ENCODE measurements at places on chromosomes 16 and 17.

- no peak for DNase-seq
Observed at GRCh38 chr17:19678581-19679453, 30.3 kb downstream of the ALDH3A2 start.

DNA sequence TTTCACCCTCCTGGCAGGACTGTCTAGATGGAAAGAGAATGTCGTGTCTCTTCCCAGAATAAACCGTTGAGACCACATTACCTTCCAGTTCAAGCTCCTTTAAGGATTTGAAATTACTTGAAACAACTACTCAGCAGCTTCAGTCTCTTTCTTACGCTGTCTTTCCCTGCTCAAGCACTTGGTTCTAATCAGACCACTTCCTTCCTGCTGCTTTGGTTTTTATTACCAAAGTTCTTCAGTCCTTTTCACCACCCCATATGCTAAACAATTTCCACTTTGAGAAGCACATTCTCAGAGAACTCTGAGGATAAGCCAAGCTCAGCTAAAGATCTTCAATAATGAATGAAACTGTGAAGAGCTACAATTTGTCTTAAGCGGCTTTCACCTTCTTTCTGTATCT is 105.4 kb downstream of the STX8 start:
- no peak for DNase-seq

DNA sequence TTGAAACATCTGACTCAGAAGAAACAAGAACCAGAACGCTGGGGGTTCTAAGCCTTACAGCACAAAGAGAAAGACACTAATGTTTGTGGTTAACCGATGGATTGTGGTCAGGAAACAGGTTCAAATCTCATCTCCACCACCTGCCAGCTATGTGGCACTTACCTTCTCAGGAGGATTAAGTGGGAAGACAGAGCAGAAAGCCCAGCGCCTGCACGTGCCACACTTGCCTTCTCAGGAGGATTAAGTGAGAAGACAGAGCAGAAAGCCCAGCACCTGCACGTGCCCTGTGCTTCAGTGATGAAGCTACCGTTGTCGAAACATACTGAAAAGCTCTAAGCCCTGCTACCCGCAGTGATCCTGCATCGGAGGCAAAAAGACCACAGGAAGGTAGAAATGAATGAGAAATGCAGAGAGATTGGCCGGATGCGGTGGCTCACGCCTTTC is 90.6 kb downstream of the NXN start:
- DNase-seq, result no peak

- no peak for DNase-seq
Observed at GRCh38 chr16:83891742-83892141, 7.2 kb upstream of the MLYCD start.

GRCh38 chr17:30238387-30239088 is 3.0 kb upstream of the SLC6A4 start:
- no peak for DNase-seq

GRCh38 chr16:26727848-26728247 is 338.9 kb upstream of the C16orf82 start:
- DNase-seq, result no peak

- DNase-seq, result no peak
Observed at GRCh38 chr17:60327134-60327900, 64.6 kb downstream of the USP32 start.

- DNase-seq, result no peak
Observed at GRCh38 chr16:28513484-28514181, 7.0 kb upstream of the IL27 start.

- no peak for DNase-seq
Observed at GRCh38 chr17:27356091-27356705, 62.3 kb downstream of the WSB1 start.

DNA sequence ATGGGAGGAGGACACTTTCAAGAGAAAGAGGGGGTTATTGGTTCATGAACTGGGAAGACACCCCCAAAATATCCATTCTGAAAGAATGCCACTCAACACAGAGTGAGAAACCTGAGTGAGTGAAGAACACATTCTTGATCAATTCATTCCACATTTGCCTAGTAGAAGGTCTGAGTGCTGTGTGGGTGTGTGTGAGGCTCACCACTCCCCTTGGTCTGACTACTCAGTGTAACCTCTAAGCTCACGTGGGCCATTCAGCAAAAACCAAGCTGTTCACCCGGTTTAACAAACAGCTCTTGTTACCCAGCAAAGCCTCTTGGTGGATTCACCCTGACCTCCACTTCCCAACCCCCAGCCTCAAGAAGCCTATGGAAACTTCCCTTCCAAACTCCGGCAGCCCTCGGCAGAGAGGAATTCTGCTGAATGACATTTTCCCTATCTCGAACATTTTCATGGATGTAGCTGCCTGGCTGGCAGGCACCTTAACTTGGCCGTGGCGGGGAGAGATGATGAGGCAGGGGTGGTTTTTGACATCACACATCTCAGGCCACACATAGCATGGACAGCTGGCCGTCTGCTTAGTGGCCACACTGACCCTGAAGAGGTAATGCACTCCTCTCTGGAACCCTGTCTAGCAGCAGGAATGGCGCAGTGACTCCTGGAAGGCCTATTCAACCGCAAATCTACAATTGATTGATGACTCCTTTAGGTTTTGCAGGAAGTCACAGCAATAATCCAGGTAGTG is 11.6 kb downstream of the ST6GALNAC1 start:
- DNase-seq, result no peak

DNA sequence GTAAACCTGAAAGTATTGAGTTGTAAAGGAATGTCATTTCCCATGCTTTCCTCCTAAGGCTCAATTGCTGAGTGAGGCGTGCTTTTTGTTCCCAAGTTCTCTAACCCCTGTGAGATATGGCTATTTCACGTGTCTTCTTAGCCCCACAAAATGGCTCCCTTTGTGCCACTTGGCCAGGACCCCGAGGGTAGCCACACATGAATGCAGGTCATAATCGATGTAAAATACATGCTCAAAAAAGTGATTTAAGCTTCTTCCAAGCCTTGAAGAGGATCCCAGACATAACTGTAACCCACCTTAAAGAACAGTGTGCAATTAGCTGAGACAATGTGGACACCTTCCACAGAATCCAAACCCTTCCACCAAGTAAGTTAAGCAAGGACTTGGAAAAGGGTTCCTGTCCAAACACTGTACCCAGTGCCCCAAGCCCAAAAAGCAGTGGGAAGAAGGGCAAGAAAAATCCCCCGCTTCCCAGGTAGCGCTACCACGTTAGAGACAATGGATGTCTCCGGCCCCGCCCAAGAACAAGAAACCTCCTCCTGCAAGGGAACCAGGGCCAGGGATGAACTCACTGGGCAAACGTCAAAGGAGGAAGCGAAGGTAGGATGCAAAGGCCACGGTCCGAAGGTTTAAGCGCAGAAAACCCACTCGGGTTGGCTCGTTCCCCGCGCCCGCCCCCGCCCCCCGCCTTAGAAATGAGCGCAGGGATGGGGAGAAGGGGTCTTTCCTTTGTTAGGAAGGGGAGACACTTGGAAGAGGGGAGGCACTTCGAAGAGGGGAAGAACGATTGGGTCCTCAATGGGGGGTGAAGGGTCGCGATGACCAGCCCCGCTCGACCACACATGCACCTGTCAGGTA is 1.2 kb downstream of the JPT1 start:
- no peak for DNase-seq

- no peak for DNase-seq
Observed at GRCh38 chr16:89020068-89020924, 43.3 kb upstream of the CBFA2T3 start.

DNA sequence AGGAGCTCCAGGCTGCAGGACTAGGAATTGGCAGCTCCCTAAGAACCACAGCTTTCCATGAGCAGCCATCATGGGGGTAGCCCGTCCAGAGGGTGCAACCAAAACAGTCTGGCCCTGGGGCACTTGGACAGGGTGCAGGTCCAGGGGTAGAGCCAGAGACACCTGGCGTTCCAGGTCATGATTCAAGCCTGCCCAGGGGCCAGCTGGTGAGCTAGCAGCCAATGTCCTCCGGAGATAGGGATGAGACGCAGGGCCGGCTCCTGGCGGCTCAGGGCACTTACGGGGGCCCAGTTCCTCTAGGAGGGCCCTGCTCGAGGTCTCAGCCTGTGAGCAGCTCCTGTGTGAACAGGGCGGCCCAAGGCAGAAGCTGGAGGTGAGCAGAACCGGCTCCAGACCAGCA is 22.1 kb downstream of the PIEZO1 start:
- no peak for DNase-seq

DNA sequence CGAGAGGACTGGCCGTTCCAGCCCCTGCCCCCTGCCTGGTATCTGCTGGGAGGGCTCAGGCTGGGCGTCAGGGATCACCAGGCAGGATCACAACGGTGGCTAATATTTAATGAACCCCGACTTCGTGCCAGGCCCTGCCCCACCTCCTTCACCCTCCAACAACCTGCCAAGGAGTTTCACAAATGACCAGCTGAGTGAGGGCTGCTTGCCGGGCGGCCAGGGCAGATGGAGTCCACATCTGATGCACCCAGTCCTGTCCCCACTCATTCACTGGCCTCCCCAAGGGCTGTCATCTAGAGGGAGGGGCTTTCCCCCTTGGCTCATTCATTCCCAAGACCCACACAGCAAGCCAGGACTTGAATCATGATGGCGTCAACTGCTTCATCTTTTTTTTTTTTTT is 17.5 kb downstream of the UBALD1 start:
- no peak for DNase-seq

DNA sequence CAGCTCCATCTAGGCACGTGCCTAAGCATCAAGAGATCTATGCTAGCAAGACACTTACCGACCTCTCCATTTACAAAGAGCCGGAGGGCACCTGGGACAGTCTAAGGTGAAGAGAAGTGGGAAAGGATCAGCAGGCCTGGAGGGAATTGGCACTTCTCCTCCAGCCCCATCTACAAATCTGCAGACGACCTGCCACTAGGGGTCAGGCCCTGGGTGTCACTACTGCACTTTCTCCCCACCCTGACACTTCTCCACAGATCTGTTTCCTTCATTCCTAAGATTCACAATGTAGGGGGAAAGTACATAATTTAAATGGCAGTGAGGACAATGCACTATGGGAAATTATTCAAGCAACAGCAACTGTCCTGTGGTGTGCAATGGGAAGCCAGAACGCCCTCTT is 8.1 kb downstream of the MKS1 start:
- DNase-seq, result no peak

DNA sequence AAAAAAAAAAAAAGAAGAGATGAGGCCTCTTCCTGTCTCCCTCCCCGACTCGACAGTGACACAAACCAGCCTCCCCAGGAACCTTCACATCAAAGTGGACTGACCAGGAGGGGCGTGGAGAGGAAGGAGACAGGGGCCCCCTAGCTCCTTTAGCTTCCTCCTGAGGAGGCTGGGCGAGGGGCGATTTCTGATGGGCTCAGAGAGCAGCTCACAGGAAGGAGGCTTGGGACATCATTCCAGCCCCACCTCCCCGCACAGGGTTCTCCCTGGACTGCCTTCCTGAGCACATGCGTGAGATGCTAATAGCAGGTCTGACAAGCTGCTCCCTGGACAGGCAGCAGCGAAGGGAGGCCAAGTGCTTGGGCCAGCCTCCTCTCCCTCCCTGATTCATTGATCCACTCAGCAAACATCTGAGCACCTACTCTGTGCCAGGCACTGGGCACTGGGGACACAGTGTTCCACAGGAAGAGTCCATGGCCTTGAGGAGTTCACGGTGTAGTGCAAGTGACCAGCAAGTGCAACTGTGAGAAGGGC is 14.4 kb upstream of the DOK4 start:
- DNase-seq, result no peak

DNA sequence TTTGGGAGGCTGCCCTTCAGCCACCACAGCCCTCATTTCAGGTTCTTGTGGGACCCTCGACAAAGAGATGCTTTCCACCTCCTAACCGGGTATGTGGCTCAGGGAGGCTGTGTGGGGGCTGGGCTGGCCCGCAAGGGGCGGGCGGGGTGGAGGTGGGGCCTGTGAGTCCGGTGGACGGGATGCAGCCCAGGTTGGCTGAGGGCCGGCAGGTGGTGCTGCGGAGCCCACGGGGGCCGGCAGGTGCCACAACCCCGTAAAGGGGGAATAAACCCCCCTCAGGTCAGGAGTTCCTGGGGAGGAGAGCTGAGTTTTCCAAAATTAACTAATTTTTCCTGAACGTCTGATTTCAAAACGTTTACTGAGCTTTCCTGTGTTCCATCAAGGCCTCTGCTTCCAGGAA is 4.9 kb upstream of the CIAO3 start:
- no peak for DNase-seq

GRCh38 chr17:50375858-50376538 is 3.0 kb downstream of the EME1 start:
- DNase-seq, result no peak

- DNase-seq, result no peak
Observed at GRCh38 chr17:66537502-66537901, 235.1 kb downstream of the PRKCA start.

DNA sequence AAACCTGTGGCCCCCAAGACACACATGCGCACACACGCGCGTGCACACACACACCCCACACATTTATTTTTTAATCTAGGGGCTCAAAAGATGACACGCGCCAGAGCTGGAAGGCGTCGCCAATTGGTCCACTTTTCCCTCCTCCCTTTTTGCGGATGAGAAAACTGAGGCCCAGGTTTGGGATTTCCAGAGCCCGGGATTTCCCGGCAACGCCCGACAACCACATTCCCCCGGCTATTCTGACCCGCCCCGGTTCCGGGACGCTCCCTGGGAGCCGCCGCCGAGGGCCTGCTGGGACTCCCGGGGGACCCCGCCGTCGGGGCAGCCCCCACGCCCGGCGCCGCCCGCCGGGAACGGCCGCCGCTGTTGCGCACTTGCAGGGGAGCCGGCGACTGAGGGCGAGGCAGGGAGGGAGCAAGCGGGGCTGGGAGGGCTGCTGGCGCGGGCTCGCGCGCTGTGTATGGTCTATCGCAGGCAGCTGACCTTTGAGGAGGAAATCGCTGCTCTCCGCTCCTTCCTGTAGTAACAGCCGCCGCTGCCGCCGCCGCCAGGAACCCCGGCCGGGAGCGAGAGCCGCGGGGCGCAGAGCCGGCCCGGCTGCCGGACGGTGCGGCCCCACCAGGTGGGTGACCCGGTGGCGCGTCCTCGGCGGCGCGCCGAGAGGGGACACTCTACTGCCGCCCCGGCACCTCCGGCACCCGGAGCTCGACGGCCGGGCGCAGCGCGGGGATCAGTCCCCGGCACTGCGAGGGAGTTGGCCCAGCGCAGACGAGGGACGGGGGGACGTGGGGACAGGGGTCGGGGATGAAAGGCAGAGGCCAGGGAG is at the start of gene STAT5A:
Gene STAT5A, plus strand, starts transcription at position 522 of the 826 bp plus-strand sequence. CDS start 914 bp downstream, outside the sequence.
- DNase-seq, result peak; percentile 55

DNA sequence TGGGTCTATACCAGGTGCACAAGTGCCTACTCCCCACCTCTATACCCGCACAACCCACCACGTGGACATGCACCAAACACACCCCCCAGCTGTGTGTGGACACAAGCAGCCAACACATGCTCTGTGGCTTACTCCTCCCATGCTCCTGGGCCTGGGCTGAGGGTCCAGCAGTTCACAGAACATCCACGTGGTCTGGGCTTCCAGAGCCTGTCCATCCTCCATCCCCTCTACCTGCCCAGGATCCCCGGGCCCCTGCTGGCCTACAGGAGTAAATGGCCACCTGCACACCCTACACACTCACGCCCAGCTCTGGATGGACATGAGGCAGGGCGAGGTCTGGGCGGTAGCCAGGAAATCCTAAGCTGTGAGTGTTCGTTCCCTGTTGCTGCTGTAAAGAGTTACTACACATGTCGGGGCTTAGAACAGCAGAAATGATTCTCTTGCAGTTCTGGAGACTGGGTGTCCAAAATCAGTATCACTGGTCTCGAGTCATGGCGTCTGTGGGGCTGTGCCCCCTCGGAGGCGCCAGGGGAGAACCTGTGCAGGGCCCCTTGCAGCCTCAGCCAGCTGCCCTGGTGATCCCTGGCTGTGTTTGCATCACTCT is 15.0 kb upstream of the RAI1 start:
- no peak for DNase-seq

All from stimulated activated CD8-positive, alpha-beta memory T cell treated with anti-CD3 and anti-CD28 coated beads, Interleukin-7, amount 100 ng/mL, for 1 hour (primary cell).